ENCODE measurements at places on chromosomes 4 and X.

GRCh38 chr4:152941411-152941810, 5.3 kb downstream of the FHDC1 start:
- no peak for DNase-seq

- no peak for DNase-seq
Measured at GRCh38 chr4:1405254-1405635, 997 bp downstream of the NKX1-1 start.

DNA sequence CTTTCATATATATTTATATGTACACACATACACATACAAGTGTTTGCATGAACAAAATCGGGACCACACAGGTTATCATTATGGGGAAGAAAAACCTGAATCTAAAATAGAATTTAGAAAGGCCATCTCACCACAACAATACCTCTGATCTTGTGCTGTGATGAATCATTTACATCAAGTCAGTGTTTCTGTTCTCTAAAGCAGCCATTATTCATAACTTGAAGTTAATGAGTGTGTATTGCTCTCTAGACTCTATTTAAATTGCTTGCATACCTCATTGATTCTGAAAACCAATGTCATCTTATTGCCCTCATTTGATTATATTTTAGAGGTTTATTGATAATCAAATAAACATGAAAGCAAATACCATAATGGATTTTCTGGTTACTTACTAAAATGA, 71.6 kb downstream of the FAM114A1 start:
- DNase-seq: no peak

GRCh38 chr4:31043382-31044062, 323.4 kb downstream of the PCDH7 start:
- DNase-seq: no peak

GRCh38 chr4:26031704-26032103, 117.7 kb downstream of the SMIM20 start:
- DNase-seq: no peak

GRCh38 chrX:4322916-4323315, 609.5 kb upstream of the PRKX start:
- DNase-seq: no peak

GRCh38 chr4:170804930-170805329, 715.2 kb upstream of the AADAT start:
- no peak for DNase-seq

All from fibroblast of skin of scalp (primary cell).